Skin of body (tissue), 3 donors: ENCODE measurements at places on chromosomes 1 and 21.

- DNase-seq = no peak
Observed at GRCh38 chr1:101379950-101380349, 143.1 kb downstream of the S1PR1 start.

GRCh38 chr21:45580576-45581321 is 38.5 kb upstream of the SLC19A1 start:
- DNase-seq = no peak

- DNase-seq = no peak
Observed at GRCh38 chr1:78090472-78091133, 44.8 kb downstream of the GIPC2 start.

GRCh38 chr1:232226197-232226712 is 403.7 kb downstream of the SIPA1L2 start:
- DNase-seq = no peak

GRCh38 chr1:243748706-243749283 is 101.2 kb downstream of the AKT3 start:
- peak; percentile 73 for DNase-seq

DNA sequence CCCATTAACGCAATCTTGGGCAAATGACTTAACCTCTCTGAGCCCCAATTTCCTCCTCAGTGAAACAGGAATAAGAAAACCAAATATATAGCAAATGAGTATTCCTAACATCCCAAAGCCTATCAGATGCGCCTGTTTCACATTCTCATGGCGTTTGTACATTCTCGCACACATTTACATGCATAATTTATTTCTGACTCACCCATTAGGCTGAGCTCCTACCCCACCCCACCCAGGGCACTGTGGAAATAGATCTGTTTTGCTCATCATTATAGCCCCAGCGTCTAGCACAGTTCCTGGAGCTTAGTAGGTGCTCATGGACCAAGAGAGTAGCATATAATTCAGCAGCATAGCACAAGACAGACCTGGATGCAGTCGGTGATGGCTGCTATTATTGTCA is 146.1 kb upstream of the VANGL1 start:
- DNase-seq = no peak
